Fibroblast of lung (primary cell): ENCODE measurements at places on chromosomes 6 and 20.

DNA sequence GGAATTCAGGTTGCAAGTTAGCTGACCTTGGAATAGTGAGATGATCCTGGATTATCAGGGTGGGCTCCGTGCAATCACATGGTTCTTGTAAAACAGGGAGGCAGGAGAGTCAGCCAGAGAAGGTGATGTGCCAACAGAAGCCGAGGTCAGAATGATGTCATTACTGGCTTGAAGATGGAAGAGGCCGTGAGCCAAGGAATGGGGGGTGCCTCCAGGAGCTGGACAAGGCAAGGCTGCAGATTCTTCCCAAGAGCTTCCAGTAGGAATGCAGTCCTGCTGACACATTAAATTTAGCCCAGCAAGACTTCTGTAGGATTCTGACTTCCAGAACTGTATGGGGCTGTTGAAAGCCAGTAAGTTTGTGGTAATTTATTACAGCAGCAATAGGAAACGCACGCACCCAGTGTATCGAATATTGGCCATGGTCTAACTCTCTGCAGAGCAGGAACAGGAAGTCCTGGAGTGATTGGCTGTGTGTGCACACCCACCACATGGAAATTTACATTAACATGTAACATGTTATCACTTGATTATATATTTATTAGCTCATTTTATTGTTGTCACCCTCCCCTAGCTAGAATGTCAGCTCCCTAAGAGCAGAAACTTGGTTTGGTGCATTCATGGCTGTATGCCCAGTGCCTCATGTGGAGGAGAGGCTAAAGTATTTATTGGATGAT, 19.1 kb downstream of the SLC24A3 start:
- DNase-seq = no peak

DNA sequence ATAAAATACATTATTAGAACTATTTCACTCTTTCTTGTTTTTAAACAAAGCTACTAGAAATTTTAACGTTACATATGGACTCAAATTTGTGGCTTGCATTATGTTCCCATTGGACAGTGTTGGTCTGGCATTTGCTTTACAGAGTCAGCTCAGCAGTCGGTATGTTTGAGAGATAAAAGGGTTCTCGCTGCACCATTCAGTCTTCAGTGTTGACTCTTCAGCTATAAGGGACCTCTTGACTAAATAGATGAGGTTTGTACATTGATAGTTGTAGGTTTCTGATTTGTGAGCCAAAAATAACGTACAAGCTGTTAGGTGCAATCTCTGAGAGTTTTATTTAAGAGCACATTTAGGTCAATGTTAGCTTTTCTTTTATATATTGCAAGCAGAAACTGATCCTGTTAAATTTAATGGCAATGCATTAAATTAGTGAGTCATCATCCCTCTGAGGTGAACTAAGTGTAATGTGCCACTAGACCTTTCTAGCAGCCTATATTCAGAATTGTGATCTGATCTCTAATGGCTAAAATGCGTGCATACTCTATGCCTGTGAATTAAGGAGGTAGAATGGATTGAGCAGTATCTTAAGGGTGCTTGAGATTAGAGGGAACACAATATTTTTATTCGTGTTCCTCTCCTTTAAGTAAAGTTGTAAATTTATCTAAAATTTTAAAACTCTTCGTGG, 485.6 kb upstream of the SYNCRIP start:
- no peak for DNase-seq

DNA sequence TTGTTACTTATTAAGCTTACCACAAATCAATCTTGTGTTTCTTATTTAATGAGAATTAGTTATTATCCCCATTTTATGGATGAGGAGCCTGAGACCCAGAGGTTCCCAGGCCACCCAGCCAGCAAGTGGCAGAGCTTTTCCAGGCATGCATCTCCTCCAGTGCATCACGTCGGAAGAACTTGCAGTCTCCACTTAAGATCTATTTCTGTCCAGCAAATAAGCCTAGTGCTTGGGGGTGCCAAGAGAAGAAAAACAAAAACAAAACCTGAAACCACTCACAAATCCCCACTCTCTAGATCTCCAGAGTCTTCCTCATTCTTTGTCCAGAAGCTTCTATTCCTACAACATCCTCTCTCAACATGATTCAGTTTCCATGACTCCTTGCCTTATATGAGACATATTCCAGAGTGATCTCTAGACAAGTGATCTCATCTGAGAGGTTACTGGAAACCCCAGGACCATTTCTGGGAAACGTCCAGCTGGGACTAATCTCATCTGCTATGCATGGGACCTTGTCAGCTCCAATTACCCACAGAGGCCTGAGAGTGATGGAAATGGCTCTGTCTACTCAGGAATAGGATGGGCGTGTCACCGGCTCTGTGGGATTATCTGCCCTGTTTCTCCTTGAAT, 4.1 kb downstream of the GUCA1B start:
- peak; percentile 78 for DNase-seq

- no peak for DNase-seq
These were observed 147.2 kb downstream of the SYCP2 start for GRCh38 chr20:59785986-59786795.

GRCh38 chr6:168927026-168927425, 326.6 kb downstream of the THBS2 start:
- no peak for DNase-seq

GRCh38 chr6:136757150-136757549, 35.1 kb downstream of the MAP3K5 start:
- peak; percentile 38 for DNase-seq

- DNase-seq = no peak
These were observed 7.3 kb downstream of the EBF4 start for GRCh38 chr20:2699775-2700413.

DNA sequence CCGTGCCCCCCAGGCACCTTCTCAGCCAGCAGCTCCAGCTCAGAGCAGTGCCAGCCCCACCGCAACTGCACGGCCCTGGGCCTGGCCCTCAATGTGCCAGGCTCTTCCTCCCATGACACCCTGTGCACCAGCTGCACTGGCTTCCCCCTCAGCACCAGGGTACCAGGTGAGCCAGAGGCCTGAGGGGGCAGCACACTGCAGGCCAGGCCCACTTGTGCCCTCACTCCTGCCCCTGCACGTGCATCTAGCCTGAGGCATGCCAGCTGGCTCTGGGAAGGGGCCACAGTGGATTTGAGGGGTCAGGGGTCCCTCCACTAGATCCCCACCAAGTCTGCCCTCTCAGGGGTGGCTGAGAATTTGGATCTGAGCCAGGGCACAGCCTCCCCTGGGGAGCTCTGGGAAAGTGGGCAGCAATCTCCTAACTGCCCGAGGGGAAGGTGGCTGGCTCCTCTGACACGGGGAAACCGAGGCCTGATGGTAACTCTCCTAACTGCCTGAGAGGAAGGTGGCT, 960 bp downstream of the TNFRSF6B start:
- no peak for DNase-seq

GRCh38 chr6:146914489-146915483, 289.4 kb upstream of the STXBP5 start:
- DNase-seq = peak; percentile 98

DNA sequence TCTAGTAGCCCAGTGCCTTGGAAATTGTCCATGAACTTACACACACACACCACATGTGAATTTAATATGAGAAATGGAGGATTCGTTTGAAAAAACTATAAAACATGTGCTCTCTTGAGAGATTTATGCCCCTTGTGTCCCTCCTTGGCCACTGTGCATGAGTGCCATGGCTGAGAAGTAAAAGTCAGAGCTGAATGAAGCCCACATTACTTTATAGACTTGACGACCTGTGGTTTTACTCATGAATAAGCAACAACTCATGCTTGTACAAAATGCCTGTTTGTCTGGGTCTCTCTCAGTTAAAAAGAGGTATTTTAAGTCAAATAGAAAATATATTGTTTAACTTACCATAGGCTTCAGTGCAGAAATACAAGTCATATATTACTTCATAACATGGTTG, 102.7 kb downstream of the KCNQ5 start:
- DNase-seq = peak; percentile 68

DNA sequence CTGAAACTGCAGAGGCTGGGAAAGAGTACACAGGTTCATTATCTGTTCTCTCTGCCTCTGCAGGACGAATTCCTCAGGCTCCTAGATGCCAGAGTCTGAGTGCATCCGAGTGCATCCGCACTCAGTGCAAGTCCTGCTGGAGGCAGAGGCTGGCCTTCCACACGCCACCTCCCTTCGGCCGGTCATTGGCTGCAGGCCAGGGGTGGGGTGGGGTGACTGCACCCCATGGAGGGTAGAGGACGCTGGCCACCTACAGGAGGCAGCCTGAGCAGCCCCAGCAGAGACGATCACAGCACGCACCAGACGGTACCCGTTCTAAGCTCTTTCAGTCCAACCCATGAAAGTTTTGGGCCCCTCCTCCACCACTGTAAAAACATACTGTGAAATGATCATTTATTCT, 11.7 kb downstream of the SFT2D1 start:
- DNase-seq = peak; percentile 42

DNA sequence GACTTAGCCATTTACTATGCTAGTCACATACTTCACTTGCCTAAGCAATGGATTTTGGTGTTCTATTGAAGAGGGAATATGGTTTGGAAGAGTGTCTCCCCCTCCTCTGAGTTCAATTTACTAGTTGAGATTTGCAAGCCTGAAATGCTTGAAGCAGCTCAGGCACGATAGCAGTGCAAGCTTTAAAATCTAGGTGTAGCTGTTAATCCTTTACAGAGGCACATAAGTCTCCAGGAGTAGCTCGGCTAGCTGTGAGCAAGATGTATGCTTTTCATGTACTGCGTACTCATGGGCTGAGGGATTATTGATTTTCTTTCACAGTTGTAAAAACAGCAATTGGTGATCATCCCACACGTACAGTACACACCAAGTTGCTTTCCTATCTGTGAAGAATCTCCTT, 726 bp downstream of the FLRT3 start:
- DNase-seq = peak; percentile 18

DNA sequence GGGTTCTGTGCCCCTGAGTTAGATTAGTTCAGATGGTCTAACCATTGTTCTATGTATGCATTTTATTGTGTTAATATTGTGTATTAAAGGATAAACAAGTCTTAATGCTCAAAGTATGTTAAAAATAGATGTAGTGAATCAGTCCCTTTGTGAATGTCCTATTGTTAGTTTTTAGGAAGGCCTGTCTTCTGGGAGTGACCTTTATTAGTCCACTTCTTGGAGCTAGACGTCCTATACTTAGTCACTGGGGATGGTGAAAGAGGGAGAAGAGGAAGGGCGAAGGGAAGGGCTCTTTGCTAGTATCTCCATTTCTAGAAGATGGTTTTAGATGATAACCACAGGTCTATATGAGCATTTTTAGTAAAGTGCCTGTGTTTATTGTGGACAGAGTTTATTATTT, 12.3 kb upstream of the HMGN4 start:
- no peak for DNase-seq

- DNase-seq = no peak
These were observed 251.1 kb downstream of the PTPRT start for GRCh38 chr20:42938441-42939205.

- peak; percentile 63 for DNase-seq
These were observed 745 bp upstream of the AGPAT1 start for GRCh38 chr6:32176476-32177182.

- no peak for DNase-seq
These were observed 233.8 kb downstream of the CLIC5 start for GRCh38 chr6:45781890-45782289.

DNA sequence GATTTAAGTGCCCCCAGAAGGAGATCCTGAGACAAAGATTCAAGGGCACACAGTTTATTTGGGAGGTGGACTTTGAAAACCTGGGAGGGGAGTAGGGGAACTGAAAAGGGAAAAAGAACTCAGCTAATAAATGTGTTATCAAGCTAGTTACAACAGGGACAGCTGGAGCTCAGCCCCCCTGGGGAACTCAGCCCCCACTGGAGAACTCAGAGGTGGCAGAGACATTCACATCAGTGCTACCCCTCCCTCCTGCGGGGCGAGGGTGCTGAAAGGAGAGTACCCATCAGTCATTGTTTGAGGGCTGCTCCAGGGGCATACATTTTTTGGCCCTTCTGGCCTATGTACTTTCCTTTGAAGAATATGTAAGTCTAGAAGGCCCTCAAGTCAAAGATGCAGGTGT, 101.4 kb downstream of the LRFN2 start:
- DNase-seq = no peak

- peak; percentile 89 for DNase-seq
These were observed 27.8 kb downstream of the TNXB start for GRCh38 chr6:32081168-32081990.

DNA sequence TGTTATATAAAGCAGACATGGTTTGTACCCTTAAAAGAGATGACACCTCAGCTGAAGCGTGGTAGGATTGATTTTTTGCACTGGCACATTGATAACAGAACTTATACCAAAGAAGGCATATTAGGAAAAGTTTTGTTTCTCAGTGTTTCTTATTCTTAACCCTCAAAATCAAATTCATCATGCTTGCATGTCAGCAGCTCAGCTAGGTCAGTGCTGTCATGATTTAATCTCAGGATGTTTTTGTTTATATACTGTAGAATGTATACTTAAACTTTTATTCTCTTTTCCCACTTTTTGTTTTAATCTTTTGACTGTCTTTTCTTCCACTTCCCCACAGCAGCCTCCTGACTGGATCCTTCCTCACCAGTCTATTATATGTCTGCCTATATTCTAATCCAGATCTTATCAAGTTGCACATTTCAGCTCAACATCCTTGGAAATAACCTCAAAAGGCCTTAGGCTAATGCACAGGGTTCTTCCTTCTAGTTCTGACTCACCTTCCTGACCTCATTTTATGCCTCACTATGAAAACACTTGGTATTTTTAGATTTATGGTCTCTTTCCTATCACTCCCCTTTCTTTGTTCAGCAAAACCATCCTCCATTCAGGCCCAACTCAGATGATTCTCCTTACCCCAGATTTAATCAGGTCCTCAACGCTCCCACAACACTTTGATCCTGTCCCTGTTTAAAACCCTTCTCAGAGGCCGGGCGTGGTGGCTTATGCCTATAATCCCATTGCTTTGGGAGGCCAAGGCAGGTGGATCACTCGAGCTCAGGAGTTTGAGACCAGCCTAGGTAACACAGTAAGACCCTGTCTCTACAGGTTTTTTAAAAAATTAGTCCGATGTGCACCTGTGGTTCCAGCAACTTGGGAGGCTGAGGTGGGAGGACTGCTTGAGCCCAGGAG, 7.2 kb downstream of the HEBP2 start:
- DNase-seq = peak; percentile 41

DNA sequence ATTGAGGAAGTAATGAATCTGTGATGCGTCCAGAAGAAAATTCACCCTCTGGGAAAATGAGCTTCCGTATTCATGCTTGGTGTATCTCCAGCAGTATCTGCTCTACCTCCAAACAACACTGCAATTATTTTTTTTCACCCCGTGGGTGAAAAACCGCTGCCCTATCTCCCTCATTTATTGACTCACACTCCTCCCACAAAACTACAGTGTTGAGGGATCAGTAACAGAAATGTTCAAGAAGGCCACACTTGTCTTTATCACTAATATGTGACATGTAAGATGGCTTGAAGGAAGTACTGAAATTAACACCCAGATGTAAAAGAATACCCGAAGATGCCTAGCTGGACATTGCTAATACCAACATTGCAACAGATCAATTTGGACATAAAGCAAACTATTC, 4.9 kb upstream of the TBX18 start:
- no peak for DNase-seq

GRCh38 chr6:132380358-132381029, 20.8 kb downstream of the MOXD1 start:
- DNase-seq = no peak

DNA sequence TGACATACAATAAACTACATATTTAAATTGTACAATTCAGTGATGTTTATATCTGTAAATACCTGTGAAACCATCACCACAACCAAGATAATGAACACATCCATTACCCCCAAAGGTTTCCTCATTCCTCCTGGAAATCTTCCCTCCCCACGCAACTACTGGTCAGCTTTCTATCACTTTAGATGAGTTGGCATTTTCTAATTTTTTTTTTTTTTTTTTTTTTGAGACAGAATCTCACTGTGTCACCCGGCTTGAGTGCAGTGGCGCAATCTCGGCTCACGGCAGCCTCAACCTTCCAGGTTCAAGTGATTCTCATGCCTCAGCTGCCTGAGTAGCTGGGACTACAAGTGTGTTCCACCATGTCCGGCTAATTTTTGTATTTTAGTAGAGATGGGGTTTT, 31.7 kb upstream of the ECI2 start:
- DNase-seq = no peak
